ENCODE measurements at places on chromosomes 3 and 15. TPM values are rescaled to one million over a fixed set of nuclear protein-coding genes. Genes with fewer than 3 reads are reported as not detected.
A peak's percentile ranks its signal among the peaks of the same experiment; 100 is the strongest.

The LRRIQ4 gene
- total RNA-seq: 0.27 TPM

DNA sequence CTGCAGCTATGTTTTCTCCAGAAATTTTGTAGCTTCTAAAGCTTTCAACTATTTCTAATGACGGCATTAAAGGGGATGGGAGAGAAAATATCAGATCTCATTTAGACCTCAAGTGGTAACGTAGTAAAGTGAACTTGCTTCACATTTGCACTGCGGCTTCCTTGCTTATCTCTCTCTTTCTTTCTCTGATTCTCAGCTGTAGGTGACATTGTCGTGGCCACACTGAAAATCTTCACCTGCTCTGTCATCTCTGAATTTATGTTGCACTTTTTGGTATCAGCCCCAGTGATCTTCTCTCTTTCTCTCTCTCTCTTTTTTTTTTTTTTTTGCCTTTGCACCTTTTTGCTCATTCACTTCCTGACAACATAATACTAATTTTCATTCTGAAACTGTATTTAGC is 254.1 kb upstream of the SATB1 start:
- H3K27ac ChIP-seq: no peak overlapping the region
- H3K27me3 ChIP-seq: no peaks in the 10 kb centered on the region
- H3K4me3 ChIP-seq: no peak overlapping the region
- H3K4me1 ChIP-seq: no peaks in the 10 kb centered on the region

DNA sequence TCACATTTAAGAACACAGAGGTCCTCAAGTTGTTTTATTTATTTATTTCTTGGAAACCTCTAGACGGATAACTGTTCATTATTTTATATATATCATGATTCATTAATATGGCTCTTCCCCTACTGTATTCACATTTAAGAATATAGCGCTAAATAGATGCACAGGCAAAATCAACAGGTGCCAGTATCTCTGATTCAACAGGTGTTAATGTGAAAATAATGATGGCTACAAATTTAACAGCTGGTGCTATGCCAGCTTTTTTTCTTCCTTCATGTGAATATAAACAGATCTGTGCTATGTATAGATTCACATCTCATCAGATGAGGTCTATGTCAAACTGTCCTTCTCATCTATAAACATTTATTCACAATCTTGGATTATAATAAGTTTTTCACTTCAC is 218.5 kb upstream of the NR2F2 start:
- no peaks in the 10 kb centered on the region for H3K36me3 ChIP-seq
- no peak overlapping the region for H3K4me3 ChIP-seq
- peaks cover 15% of the 10 kb centered on the region for H3K4me1 ChIP-seq

DNA sequence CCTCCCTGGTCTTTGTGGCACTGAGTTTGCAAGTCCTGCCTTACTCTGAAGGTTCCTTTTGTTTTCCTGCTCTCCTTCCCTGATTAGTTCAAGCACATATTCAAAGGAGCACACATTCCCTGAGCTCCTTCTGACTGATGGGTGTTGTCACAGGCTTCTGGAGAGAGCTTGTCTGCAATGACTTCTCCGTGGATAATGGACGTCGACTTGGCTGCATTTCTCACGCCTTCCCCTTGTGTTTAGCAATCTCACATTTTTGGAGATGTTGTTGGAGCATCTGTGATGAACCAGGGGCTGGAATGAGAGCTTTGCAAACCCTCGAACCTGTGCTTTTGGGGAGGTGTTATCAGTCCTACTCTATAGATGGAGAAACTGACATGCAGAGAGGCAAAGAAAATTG is 375.4 kb upstream of the PROK2 start:
- peaks cover 9% of the 10 kb centered on the region for H3K4me1 ChIP-seq
- DNase-seq: no peak
- no peak overlapping the region for H3K27ac ChIP-seq
- H3K36me3 ChIP-seq: no peaks in the 10 kb centered on the region
- H3K4me3 ChIP-seq: no peak overlapping the region

- no peak overlapping the region for H3K4me3 ChIP-seq
- no peak overlapping the region for H3K27ac ChIP-seq
- H3K36me3 ChIP-seq: no peaks in the 10 kb centered on the region
- H3K27me3 ChIP-seq: peaks cover 49% of the 10 kb centered on the region
These were observed 12.4 kb downstream of the C3orf20 start for GRCh38 chr3:14687360-14687759.

DNA sequence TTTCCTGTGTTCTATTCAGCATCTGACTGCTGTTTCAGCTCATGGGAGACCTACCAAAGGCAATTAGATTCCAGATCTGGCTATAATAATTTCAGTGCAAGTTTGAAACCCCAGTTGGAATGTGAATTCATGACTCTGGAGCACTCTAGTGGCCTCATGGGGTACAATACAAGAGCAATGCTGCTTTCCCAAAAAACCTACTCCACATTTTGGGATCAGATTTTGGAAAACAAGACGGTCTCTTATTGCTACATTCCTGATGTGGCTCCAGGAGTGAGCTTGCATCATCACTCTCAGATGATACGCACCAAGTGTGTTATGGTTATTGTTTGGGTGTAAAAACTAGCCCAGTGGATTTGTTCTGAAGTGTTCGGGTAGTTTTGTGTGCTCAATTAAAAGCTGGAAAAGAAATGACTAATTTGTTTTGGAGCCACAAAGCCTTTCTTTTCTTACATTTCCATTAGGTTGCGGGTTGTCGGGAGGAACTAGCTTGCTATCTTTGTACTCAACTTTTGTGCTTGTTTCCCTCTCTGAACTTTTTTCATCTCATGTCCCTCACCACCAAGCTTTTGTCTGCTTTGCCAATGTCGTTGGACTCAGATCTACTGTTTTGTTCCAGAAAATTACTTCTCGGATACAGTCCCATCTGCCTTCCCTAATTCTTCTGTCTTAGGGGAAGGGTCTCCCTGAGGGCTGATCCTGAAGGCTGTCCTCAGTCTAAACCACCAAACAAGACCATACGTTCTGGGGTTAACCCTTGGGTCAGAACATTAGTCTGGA is 272.1 kb downstream of the BBX start:
- H3K27me3 ChIP-seq: no peaks in the 10 kb centered on the region
- no peak overlapping the region for H3K27ac ChIP-seq
- DNase-seq: no peak
- H3K36me3 ChIP-seq: peaks cover 6% of the 10 kb centered on the region
- no peak overlapping the region for H3K4me3 ChIP-seq

DNA sequence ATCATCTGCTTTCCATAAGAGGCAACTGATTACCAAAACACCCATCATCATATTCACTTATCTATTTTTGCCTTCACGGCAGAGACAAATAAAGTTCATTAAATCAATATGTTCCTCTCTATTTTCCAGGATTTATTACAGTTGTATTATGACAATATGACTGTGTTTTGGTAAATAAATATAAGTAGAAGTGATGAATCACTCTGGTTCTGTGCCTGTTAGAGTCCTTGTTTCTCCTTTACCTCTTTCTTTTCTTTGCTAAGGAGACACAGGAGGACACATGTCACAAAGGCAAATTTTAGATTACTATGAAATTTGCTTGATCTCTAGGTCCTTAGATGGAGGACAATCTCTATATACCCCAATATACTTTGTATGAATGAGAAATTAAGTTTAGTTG is 152.6 kb upstream of the PLSCR5 start:
- H3K36me3 ChIP-seq: no peaks in the 10 kb centered on the region
- peaks cover 5% of the 10 kb centered on the region for H3K4me1 ChIP-seq
- DNase-seq: no peak
- H3K27ac ChIP-seq: no peak overlapping the region

DNA sequence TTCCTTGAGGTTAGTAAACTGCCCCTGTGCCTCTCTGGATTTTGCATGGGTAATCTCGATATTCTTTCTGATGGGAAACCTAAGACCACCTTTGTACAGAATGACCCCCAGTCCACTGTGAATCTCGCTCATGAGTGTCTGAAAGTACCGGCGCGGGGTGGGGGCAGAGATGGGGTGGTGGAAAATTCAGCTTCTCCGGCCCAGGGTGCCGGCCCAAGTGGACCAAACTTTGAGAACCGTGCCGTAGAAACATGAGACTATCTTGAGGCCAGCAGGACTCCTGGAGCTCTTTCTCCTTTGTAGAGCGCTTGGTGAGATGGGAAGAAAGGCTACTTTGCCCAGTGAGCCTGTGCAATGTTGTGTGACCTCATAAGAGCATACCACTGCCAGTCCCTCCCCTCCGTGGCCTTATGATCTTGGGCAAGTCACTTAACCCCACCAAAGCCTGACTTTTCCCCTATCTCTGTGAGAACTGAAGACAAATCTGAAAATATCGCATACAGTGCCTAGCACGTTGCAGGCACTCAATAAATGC is 40.4 kb upstream of the VEPH1 start:
- peaks cover 12% of the 10 kb centered on the region for H3K4me1 ChIP-seq
- peak overlapping the region; percentile 41 for H3K27ac ChIP-seq
- H3K4me3 ChIP-seq: peak overlapping the region; percentile 82
- H3K36me3 ChIP-seq: peaks cover 15% of the 10 kb centered on the region

GRCh38 chr15:27671819-27672437 is 427.2 kb downstream of the OCA2 start:
- no peaks in the 10 kb centered on the region for H3K36me3 ChIP-seq
- H3K27ac ChIP-seq: no peak overlapping the region
- no peak for DNase-seq
- H3K27me3 ChIP-seq: no peaks in the 10 kb centered on the region
- H3K4me1 ChIP-seq: no peaks in the 10 kb centered on the region

GRCh38 chr3:148309390-148310035 is 388.2 kb upstream of the AGTR1 start:
- peaks cover 7% of the 10 kb centered on the region for H3K4me1 ChIP-seq
- H3K36me3 ChIP-seq: no peaks in the 10 kb centered on the region
- peak; percentile 68 for DNase-seq
- no peaks in the 10 kb centered on the region for H3K27me3 ChIP-seq
- H3K27ac ChIP-seq: no peak overlapping the region

- H3K4me1 ChIP-seq: no peaks in the 10 kb centered on the region
- H3K36me3 ChIP-seq: no peaks in the 10 kb centered on the region
- H3K27me3 ChIP-seq: peaks cover 38% of the 10 kb centered on the region
- H3K27ac ChIP-seq: no peak overlapping the region
- DNase-seq: no peak
These were observed 192.4 kb downstream of the SQOR start for GRCh38 chr15:45827275-45827674.
